Left renal pelvis (tissue), 4 donors: ENCODE measurements at places on chromosomes 7 and 10. TPM values are rescaled to one million over a fixed set of nuclear protein-coding genes. Genes with fewer than 3 reads are reported as not detected.

DNA sequence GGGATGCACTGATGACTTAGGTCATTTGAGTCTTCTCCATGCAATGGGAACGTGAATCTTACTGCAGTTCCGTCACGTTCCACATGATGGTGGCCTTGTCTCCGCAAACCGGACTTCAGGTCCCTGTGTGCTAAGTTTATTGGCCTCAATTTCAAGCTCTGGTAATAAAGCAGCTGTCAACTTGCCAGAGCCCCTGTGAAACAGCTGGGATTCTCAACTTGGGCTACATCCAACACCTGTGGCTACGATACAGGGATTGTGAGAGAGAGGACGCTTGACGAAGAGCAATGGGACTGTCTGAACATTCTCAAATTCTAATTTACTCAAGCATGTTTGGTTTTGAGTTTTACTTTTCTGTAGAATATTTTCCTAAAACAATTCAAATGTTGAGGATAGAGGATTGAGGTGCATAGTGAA is 174.2 kb downstream of the PTN start:
- no peak for DNase-seq

- DNase-seq: no peak
Measured at GRCh38 chr10:93054486-93054885, 6.1 kb upstream of the CYP26C1 start.

- no peak for DNase-seq
Measured at GRCh38 chr10:4024516-4025245, 239.7 kb upstream of the KLF6 start.

- no peak for DNase-seq
Measured at GRCh38 chr7:14822481-14822854, 80.1 kb downstream of the DGKB start.

DNA sequence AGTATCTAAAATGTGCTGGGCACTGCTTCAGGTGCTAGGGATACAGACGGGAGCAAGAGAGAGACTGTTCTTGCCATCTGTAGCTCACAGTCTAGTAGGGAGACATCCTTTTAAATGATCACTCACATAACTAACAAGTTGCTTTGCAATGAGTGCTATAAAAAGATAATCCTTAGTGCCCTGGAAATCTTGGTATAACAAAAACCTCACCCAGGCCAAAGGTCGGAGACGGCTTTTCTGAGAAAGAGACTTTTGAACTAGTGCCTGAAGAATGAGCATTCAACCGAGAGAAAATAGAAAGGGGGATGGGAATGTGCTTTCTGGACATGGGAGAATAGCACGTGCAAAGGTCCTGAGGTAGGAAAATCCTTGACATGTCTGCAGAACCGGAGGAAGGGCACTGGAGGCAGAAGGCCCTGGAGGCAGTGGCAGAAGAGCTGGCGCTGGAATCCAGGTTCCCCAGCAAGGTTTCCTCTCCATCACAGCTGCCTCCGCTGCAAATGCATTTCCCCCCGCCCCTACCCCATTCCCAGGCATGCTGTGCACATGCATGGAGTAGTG is 89.4 kb downstream of the COL13A1 start:
- no peak for DNase-seq

DNA sequence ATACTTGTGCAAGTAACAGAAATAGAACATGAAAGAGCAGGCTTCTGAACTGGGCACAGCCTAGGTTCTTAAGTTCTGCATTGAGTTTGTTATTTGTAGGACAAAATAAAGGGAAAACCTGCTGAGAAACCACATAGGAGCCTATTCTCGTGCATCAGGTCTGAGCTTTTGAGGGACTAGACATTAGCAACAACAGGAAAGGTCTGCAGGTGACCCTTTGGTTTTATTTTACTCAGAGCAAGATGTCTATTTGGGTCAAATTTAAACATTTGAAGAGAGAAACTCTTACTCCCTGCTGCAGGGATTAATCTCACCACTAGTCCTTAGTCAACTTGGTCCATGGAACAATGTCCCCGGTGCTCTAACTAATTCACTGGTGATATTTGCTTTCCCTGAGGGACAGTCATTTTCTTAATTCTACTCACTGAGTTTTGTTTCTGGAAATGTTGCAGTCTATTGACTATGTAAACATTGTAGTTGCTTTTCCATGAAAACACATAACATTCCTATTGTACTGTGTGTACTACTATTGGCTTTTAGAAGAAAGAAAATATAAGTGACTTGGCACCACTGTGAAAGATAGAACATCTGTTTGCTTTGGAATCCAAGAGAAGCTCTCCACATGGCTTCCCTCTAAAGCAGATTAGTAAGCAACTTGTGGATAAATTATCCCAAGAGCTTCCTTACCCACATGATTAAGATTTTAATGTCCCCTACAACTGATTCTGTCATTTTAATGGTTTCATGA is 108.2 kb downstream of the CHRM2 start:
- no peak for DNase-seq

CALCR gene
- polyA plus RNA-seq: 0.08 TPM

CYTH3 gene
- 39.3 TPM for polyA plus RNA-seq

ETV1 gene
- 30.3 TPM for polyA plus RNA-seq

FOXI2 gene
- polyA plus RNA-seq: 0.85 TPM

KCNH2 gene
- polyA plus RNA-seq: 16.5 TPM

ORAI2 gene
- polyA plus RNA-seq: 15.4 TPM

ACSM6 gene
- polyA plus RNA-seq: 0.50 TPM

PDSS1 gene
- polyA plus RNA-seq: 11.9 TPM

ZPBP gene
- 0.19 TPM for polyA plus RNA-seq

CDK14 gene
- polyA plus RNA-seq: 37.7 TPM
